ENCODE measurements at places on chromosomes 7 and 10.
A peak's percentile ranks its signal among the peaks of the same experiment; 100 is the strongest.

DNA sequence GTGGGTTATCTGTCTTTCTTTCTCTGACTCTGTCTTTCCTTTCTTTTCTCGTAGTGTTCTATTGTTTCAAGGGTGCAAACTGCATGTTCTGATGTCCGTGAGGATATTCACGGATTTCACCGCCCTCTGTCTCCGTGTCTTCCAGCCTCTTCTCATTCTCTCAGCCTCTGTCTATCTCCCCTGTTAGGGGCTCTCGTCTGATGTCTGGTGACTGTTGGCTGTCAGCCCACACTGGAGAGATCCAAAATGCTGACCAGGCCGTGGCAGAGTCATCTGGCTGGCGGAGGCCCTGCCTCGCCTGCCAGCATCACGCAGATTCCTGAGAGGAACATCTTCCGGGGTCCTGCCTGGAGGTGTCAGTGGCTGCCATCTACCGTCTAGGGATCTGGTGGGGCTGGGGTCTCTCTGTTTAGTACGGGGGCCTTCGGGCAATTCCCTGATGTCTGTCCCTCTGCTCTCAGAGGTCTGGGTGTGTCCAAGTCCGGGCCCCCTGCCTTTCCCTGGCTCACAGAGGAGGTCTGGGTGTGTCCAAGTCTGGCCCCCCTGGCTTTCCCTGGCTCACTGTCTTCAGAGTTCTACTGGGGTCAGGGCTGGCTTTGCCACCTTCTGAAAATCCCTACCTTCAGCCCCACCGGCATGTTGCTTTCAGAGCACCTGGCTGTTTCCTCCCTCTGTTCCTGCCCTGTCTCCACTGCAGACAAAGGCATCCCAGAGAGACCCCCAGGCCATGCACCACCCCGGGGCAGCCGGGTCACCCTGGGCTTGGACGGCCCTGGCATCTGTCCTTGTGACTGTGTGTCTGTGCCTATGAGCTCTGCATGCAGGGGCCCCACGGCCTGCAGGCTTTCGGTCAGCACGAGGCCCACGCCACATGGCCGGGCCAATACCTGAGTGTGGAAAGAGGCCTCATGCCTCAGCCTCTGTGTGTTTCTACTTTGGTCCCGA lies 14.0 kb upstream of the SCART1 start:
- no peak for DNase-seq

DNA sequence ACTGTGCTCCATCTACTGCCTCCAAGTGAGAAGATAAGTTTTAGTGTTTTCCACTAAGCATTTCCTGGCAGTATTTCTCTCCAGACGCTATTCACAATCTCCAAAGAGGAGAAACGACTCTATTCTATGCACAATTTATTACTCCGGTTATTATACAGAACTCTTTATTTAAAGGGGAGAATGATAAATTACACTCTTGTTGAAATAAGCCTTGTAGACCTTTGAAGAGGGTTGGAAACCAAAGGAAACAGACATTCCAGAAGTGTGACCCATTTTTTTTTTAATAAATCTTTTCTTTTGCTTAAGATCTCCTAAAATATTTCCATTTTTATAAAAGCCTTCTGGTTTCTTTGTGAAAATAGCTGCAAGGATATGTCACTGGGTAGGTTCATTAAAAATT lies 76.1 kb upstream of the HDAC9 start:
- no peak for DNase-seq

GRCh38 chr10:35481413-35481812 lies 123.7 kb upstream of the GJD4 start:
- no peak for DNase-seq

GRCh38 chr7:5450549-5451327 lies 27.1 kb upstream of the TNRC18 start:
- peak; percentile 72 for DNase-seq

DNA sequence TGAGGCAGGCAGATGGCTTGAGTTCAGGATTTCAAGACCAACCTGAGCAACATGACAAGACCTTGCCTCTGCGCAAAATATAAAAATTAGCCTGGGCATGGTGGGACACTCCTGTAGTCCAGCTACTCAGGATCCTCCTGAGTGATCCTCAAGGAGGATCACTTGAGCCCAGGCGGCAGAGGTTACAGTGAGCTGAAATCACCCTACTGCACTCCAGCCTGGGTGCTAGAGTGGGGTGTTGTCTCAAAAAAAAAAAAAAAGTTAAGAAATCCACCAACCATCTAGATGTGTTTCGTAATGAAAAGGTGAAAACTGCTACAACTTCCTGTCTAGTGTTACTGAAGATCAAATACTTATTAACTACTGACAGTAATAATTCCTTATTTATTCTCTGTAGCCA lies 8.1 kb downstream of the GLCCI1 start:
- no peak for DNase-seq

GRCh38 chr7:139576179-139576973 lies 52.9 kb downstream of the CLEC2L start:
- peak; percentile 38 for DNase-seq

DNA sequence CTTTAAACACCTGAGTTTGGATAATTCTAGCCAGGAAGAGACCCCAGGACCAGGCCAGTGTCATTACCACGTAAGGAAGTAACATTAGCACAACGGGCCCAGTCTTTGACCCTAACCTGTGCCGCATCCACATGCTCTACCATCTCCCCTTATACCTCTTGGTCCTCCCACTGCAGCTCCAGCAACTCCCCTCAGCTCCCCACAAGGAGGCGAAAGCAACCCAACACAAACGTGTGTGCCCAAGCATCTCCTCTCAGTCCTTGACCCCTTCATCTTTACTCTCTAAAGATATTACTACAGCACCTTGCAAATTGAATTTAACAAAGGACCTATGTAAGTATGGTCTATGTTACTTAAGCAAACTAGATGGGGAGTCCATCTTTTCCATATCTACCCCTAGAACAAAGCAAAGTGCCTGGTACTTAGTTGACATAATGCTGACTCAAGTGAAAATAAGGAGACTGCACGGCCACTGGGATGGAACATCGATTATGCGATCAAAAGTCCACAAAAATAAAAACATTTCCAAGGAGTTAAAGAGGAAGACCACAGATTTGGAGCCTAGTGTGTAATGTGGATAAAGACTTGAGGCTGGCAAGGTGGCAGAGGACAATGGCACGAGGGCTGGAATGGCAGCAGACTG lies 147.7 kb downstream of the JAZF1 start:
- no peak for DNase-seq
